ENCODE measurements at places on chromosomes 1 and 21. TPM values are rescaled to one million over a fixed set of nuclear protein-coding genes. Genes with fewer than 3 reads are reported as not detected.

VHLL gene
- 0.33 TPM for total RNA-seq

GRCh38 chr1:46690931-46691421 lies 19.3 kb downstream of the TEX38 start:
- no peaks in the 10 kb centered on the region for H3K36me3 ChIP-seq
- no peak overlapping the region for H3K4me3 ChIP-seq
- H3K4me1 ChIP-seq: peaks cover 4% of the 10 kb centered on the region
- H3K27me3 ChIP-seq: no peaks in the 10 kb centered on the region

- DNase-seq: no peak
- H3K4me1 ChIP-seq: no peaks in the 10 kb centered on the region
- H3K36me3 ChIP-seq: no peaks in the 10 kb centered on the region
- H3K27ac ChIP-seq: no peak overlapping the region
These were observed 335.7 kb upstream of the GREM2 start for GRCh38 chr1:240947438-240948224.

DNA sequence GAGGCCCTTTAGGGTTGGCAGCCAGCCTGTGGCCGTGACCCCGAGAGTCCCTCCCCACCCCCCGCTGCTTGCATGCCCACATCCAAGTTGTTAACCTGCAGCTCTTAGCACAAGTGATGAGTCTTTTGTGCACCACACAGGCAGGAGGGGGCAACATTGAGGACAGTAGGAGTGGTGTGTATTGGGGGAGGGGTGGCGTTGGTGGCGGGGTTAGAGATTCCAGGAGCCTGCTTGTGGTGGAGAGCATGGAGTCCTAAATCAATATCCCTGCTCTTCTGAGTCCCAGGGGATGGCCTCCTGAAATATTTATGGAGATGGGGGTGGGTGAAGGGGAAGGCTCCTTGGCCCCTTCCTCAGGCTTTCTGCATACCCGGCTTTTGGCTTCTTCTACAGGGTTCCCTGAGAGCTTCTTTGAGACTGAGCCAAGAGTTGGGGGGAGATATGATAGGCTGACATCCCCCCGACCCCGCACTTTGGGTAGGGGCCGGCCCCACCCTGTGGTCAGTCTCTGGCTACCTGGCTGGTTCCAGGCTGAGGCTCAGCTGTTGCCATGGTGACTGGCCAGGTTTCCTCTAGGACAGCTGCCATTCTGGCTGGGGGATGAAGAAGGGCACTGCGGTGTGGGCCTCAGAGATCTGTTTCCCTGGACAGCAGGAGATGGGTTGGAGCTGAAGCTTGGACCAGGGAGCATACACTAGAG lies 5.0 kb downstream of the CHRNB2 start:
- no peaks in the 10 kb centered on the region for H3K27me3 ChIP-seq
- no peak overlapping the region for H3K4me3 ChIP-seq
- no peaks in the 10 kb centered on the region for H3K36me3 ChIP-seq
- no peak for DNase-seq
- no peak overlapping the region for H3K27ac ChIP-seq

TRIM33 gene
- 38.5 TPM for total RNA-seq

DNA sequence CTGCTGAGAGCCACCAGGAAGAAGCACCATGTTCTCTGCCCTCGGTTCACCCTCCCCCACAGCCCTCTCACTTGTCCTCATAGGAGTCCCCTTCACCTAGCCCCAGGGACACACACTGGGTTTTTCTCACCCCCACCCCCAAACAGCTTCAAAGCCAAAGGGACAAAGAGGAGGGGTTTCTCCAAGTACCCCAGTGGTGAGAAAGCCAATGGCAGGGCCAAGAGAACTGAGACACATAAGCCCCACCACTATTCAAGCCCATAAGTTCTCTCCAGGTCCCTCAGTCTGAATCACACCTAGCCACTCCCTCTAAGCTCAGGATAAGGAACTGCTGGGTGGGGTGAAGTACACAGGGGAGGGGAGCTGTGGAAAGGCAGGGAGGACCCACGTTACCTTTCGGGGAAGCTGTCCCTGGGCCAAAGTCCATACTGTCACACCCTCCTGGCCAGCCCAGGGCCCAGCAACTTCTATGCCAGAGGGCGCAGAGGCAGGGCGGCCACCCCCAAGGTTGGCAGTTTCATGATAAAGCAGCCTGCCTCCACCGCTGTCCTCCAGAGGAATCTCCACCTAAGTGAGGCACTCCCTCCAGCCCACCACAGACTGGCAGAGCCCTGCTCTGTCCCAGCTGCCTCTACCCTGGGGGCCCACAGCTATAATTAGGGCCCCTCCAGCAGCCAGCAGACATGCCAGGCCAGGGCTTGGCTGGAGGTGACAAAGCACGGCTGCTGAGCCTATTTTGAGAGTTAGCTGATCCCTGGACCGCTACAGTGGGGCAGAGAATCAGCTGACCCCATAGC lies 39.0 kb upstream of the PPP1R15B start:
- H3K27me3 ChIP-seq: no peaks in the 10 kb centered on the region
- H3K27ac ChIP-seq: no peak overlapping the region
- H3K4me1 ChIP-seq: no peaks in the 10 kb centered on the region
- no peak for DNase-seq

GRCh38 chr1:71835442-71835813 lies 446.9 kb downstream of the NEGR1 start:
- no peak overlapping the region for H3K27ac ChIP-seq
- H3K4me1 ChIP-seq: peaks cover 2% of the 10 kb centered on the region
- no peak overlapping the region for H3K4me3 ChIP-seq
- no peak for DNase-seq

HSPA6 gene
- total RNA-seq: 3.1 TPM

PANK4 gene
- total RNA-seq: 33.3 TPM

KMO gene
- total RNA-seq: 0.12 TPM

HUNK gene
- 1.6 TPM for total RNA-seq

DNA sequence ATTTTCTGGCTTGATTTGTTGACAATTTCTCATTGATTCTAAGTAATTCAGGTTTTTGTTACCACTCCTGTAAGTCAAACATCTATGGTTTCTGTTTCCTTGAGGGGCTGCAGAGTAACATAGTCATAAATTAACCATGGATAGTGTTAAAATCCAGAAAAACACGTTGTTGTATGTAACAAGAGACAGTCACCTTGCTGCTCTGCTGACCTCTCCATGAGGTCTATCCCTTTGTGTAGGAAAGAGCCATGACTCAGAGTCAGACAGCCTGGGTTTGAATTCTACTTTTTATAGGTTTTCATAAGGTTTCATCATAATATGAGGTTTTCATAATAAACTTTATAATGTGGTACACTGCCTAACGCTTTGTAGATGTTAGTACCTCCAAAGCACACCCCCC lies 27.6 kb upstream of the NBL1 start:
- no peaks in the 10 kb centered on the region for H3K36me3 ChIP-seq
- no peak for DNase-seq
- H3K27ac ChIP-seq: no peak overlapping the region
- no peaks in the 10 kb centered on the region for H3K27me3 ChIP-seq

EPHA2 gene
- 12.2 TPM for total RNA-seq

Data from ovary (tissue), 10 donors.